Brain (organoid and tissue), 16 donors: ENCODE measurements at places on chromosomes 16 and 17.
A peak's percentile ranks its signal among the peaks of the same experiment; 100 is the strongest.

DNA sequence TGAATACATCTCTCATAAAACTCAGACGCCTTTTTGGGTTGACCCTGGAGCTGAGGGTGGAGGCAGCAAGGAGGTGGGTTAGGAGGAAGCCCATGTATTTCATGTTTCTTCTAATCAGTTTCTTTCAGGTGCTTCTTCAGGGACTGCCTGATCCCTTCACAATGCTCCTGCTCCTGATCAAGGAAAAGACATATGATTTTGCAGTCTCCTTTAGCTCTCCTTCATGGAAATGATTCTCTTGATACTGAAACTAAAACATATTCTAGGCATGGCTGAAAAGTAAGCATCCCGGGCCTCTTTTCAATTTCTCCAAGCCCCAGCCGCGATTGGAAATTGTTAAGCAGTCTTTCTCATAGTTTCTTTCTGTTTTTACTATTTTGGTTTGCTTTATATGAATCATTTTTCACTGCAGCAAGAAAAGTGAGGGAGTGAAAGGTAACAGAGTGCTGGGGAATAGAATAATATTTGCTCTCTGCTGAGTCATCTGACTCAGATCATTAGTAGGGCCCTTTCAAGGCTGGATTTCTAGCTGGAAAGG is 730.7 kb downstream of the CDH11 start:
- DNase-seq: peak; percentile 9

GRCh38 chr17:75900691-75901533 is 3.8 kb downstream of the MRPL38 start:
- DNase-seq: no peak

- no peak for DNase-seq
These were observed 64.4 kb downstream of the EFCAB5 start for GRCh38 chr17:30005709-30006320.

DNA sequence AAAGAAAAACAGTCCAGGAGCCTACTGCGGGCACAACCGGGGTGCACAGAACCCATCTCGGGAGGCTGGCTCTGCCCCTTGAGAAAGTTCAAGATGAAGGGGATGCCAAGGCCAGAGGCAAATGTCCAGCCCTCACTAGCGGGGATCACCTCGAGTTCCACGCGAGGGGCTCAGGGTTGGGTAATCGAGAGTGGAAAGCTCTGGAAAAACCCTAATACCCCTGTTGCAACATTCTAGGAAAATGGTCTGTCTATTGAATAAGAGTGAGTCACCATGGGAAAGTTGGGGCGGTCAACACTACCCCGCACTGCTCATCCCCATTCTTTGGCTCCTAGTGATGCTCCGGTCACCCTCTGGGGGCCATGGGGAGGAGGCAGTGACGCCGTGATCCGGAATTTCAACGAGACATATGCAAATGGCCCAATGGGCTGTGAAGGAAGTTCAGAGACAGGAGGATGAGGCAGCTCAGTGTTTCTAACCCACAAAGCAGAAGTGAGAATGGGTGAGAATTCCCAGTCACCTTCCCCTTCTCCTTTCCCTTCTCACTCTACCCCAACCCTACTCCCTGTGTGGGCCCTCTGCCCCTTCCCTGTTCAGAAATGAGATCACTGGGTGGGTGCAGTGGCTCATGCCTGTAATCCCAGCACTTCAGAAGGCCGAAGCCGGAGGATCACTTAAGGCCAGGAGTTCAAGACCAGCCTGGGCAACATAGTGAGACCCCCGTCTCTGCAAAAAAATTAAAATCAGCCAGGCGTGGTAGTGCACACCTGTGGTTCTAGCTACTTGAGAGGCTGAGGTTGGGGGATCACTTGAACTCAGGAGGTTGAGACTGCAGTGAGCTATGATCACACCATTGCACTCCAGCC is 22.4 kb downstream of the SOCS3 start:
- DNase-seq: no peak

DNA sequence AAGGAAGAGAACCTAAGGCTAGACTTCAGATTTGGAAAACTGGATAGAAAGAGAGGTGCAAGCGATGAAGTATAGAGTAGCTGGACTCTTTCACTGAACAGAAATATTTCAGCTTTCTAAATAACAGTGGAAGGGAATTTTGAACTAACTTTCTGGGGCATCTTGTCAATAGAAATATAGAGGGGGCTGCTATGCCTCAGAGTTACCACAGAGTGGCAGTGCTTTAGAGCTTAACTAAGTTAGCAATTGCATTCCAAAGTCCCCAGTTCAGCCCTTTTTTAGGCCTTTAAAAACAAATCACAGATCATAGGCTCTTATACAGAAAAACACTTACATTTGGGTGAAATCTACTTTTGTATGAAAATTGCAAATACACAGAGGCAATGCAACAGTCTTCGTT is 154.2 kb upstream of the CDH8 start:
- DNase-seq: peak; percentile 30

DNA sequence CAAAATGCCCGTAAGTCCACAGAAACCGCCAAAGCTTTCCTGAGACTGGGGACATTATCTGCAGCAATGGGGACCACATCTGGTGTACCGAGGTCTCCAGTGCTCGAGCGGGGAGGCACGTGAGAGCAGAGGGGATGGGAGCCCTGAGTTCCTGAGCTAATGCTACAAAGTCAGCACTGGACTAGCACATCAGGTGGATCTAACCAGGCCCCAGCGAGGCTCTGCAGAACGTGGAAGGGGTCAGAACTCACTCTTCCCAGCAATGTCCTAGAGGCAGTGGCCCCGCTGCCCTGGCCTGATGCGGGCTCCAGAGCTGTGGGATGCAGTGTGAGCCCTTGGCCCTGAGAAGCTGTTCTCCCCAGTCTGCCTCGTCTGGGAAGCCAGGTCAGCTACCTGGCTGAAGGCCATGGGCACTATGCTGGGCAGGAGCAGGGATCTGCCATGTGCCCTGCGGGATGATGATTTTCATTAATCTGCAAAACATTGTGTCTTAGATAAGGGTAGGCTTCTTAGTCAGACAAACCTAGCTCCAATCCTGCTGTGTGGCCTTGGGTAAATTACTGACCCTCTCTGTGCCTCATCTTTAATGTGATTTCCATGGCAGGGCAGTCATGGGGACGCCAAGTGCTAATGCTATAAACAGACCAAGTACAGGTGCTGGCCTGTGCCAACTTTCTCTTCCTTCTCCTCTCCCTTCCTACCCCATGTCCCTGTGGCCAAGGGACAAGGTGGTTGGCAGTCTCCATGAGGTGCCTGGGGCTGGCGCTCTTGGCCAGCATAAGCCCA is 40.1 kb upstream of the SLC38A10 start:
- DNase-seq: no peak

GRCh38 chr17:50779747-50780353 is 12.5 kb upstream of the ANKRD40CL start:
- DNase-seq: no peak

DNA sequence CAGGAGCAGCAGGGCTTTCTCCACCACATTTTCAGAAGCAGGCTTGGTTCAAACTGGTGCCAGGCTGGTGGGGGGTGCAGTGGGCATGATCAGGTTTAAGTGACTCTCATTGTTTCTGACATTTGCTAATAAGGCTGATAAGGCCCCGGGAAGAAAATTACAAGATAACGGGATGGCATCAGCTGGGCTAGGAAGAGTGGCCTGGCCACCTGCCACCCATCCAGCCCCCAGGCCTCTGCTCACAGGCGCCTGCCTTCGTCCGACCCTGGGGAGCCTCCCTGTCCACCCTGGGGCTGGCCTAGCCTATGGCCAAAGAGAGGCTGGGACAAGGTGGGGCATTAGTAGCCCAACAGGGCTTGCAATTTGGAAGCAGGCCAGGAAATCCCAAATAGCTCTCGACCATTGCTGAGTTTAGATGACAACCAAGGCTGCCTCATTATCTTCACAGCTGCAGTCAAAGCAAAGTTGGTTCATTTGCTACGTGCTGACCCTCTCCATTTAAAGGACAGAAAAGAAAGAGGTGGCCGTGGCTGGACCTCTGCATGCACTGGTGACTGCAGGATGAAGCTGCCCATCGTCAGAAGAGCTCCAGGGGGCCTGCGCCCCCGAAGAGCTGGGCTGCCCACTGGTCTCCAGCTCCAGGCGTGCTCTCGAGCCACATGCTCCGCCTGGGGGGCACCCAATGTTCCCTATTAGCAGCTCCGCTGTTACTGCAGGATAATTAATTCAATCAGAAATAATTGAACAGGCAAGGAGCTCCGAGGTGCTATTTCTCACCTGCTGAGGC is 44.9 kb downstream of the PEMT start:
- DNase-seq: no peak

- DNase-seq: no peak
These were observed 282.2 kb downstream of the MAP2K6 start for GRCh38 chr17:69696650-69697049.

- DNase-seq: no peak
These were observed 17.3 kb downstream of the CARD14 start for GRCh38 chr17:80187090-80187489.

GRCh38 chr17:75271233-75271954 is 363 bp upstream of the MIF4GD start:
- peak; percentile 89 for DNase-seq

- no peak for DNase-seq
These were observed 23.1 kb downstream of the GABARAPL2 start for GRCh38 chr16:75589306-75589705.

- no peak for DNase-seq
These were observed 4.6 kb downstream of the CD300LB start for GRCh38 chr17:74526681-74527080.

DNA sequence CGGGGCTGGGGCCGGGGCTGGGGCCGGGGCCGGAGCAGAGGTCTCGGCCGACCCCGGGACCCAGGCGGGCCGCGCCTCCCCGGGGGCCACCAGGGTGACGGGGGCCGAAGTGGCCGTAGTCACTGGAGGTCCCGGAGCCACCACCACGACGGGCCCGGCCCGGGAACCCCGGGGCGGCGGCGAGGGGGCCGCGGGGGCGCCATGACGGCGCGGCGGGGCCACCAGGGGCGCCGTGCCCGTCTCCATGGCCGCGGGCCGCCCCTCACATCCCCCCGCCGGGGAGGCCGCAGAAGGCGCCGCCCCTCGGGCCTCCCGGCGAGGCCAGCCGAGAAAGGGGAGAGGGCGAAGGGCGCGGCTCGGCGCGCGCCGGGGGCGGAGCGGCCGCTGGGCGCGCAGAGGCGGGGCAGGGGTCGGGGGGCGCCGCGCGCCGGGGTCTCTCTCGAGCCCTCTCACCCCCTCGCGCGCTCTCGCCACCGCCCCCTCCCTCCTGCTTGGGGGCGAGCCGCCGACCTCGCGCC is 297 bp downstream of the TBC1D10B start:
- no peak for DNase-seq

DNA sequence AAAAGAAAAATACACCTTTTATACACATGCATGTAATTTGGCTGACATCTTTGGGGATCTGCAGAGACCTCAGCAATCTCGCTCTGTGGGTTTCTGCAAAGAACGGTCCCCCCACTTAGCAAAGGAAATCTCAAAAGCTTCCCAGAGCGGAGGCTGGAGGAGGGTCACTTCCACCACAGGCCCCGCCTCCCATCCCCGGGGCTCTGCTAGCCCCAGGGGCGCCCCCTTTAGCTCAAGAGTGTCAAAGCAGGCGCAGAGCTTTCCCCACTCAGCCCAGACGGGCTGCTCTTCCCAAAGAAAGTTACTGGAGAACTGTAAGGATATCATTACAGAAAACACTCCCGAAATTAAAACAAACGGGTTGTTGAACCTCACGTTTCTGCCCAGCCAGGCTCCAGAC is 11.4 kb downstream of the SLC13A5 start:
- no peak for DNase-seq

DNA sequence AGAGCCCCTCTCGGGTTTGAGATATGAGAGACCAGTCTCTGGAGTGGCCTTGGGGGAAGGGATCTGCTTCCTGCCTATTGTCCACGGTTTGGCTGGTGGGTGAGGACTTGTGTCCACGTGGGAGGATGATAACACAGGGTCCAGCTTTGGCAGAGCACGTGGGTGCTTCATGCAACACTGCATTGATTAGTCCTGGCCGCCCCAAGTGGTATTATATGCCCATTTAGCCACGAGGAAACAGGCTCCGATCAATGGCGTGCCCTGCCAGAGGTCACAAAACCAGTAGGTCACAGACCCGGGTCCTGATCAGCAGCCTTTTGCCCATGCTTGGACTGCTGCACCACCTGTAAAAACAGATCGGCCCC is 141.6 kb downstream of the RGS9 start:
- DNase-seq: no peak

- peak; percentile 50 for DNase-seq
These were observed 685 bp downstream of the PAQR4 start for GRCh38 chr16:2969545-2970521.

GRCh38 chr17:78888941-78889518 is 14.0 kb downstream of the CEP295NL start:
- no peak for DNase-seq

- no peak for DNase-seq
These were observed 5.1 kb upstream of the TRIM25 start for GRCh38 chr17:56918916-56919315.

DNA sequence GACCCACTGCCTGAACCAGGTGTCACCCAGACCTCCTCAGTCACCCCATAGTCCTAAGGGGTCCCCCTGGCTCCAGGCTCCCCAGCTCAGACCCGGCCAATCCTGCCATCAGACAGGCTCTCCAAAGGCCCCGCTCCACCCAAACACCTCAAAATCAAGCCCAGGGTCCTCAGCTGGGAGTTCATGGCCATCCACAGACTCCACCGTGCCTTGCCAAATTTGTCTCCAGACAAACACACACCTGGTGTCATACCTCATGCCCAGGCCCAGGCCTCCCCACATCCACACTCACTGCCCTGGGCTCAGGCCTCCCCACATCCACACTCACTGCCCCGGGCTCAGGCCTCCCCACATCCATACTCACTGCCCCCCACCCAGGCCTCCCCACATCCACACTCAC is 12.5 kb downstream of the RPH3AL start:
- no peak for DNase-seq

- DNase-seq: no peak
These were observed 3.8 kb downstream of the ARHGDIA start for GRCh38 chr17:81867170-81867990.

DNA sequence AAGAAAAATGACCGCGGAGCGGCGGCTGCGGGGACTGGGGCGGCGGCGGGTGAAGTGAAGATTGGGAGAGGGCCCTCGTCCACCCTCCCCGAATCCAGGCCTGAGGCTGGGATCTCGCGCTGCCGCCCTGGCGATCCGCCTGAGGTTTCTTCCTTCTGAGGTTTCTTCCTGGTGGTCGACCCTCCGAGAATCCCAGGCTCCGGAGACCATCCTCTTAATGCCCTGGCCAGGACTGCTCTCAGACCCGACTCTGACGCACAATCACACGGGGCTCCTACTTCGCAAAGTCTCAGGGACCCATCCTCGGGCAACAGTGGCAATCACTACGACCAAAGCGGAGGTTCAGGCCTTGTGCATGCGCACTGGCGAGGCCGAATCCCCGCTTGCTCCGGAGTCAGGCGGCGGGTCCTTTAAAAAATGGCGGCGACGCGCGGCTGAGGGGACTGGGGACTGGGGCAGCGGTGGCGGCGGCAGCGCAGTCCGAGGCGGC is 18.0 kb upstream of the KCNJ18 start:
- DNase-seq: no peak

GRCh38 chr17:78451753-78452152 is 73.3 kb downstream of the PGS1 start:
- no peak for DNase-seq

- no peak for DNase-seq
These were observed 135.5 kb downstream of the MYO1D start for GRCh38 chr17:32741381-32741780.
